ENCODE measurements at places on chromosomes 6 and 20.

DNA sequence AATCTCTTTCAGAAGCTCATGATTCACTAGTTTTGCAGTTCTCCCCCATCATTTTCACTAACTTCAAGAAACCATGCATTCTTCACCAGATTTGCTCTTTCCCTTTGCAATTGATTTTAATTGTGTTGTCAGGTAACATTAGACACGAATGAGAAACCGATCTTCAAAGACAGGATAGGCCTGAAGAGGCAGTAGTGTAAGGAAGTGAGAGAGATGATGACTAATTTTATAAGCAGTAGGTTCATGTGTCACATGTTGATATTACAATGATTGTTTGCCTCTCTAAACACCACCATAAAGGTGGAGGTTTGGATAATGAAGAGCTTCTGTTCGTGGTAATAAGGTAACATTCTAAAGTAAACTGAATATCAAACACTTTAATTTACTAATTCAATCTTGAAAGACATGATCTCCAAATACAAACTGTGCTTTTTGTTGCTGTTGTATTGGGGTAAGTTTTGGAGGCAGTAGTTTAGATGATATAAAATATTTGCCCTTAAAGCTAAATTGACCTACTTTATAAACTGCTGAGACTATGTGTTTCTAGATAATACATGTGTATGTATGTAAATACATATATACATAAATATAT, 207.2 kb downstream of the PHACTR1 start:
- no peak for DNase-seq

DNA sequence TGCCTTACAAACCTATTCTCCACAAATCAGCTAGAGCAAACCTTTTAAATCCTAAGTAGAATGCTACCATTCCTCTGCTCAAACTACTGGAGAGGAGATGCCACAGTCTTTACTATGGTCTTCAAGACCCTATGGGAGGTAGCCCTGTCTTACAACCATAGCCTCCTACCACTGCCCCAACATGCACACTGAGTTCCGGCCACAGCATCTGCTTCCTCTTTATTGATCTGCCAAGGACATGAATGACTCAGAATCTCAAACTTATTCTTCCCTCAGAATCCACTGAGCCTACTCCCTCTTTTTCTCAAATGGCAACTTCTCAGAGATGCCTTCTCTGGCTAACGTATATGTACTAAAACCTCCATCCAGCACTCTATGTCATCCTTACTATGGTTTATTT, 12.2 kb upstream of the ANKEF1 start:
- DNase-seq, result no peak

GRCh38 chr20:10951216-10951615, 277.4 kb upstream of the JAG1 start:
- DNase-seq, result no peak

DNA sequence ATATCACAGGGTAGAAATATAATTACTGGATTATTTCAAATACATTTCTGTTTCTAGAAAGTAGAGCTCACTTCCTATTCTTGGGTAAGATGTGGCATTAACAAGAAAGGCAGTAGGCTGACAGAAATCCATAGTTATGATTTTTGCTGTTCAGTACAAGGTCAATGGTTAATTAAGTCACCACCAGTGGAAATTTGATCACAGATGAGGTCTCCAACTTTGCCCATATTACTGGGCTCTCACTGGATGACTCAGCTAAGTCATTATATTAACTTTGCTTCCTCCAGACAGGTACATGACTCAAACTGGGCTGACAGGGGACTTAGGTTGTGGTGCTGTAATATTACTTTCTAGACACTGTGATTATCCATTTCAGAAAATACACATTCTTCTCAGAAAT, 212.4 kb downstream of the GRIK2 start:
- DNase-seq, result no peak

- no peak for DNase-seq
These were observed 85.4 kb upstream of the FOXQ1 start for GRCh38 chr6:1226277-1227099.

GRCh38 chr6:90458353-90459224, 128.3 kb downstream of the MAP3K7 start:
- peak; percentile 76 for DNase-seq

DNA sequence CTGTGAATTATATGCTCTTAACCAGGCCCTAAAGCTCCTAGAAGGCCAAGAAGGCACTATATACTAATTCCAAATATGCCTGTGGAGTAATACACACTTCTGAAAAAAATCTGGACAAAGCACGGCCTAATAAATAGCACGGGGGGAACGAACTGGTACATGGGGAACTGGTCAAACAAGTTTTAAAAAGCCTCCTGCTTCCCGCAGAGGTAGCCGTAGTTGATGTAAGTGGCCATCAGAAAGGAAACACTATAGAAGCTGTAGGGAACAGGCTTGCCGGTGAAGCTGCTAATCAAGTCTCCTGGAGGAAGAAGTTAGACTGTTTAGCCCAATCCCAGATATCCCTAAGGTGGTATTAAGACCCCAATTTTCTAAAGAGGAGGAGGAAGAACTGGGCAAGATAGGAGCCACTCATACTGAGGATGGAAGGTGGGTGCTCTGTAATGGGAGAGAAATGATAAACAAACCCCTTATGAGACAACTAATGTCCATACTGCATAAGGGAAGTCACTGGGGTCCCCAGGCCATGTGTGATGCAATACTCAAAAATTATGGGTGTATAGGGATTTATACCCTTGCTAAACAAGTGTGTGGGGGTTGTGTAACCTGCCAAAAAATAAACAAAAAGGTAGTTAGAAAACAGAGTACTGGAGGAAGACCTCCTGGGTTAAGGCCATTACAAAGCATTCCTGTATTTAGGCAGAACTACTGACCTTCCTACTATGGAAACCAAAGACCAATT, 27.1 kb upstream of the ZNF318 start:
- no peak for DNase-seq
